Inflammatory macrophage treated with lipopolysaccharide for 1 hour (primary cell): ENCODE measurements at places on chromosomes 1 and 21.

DNA sequence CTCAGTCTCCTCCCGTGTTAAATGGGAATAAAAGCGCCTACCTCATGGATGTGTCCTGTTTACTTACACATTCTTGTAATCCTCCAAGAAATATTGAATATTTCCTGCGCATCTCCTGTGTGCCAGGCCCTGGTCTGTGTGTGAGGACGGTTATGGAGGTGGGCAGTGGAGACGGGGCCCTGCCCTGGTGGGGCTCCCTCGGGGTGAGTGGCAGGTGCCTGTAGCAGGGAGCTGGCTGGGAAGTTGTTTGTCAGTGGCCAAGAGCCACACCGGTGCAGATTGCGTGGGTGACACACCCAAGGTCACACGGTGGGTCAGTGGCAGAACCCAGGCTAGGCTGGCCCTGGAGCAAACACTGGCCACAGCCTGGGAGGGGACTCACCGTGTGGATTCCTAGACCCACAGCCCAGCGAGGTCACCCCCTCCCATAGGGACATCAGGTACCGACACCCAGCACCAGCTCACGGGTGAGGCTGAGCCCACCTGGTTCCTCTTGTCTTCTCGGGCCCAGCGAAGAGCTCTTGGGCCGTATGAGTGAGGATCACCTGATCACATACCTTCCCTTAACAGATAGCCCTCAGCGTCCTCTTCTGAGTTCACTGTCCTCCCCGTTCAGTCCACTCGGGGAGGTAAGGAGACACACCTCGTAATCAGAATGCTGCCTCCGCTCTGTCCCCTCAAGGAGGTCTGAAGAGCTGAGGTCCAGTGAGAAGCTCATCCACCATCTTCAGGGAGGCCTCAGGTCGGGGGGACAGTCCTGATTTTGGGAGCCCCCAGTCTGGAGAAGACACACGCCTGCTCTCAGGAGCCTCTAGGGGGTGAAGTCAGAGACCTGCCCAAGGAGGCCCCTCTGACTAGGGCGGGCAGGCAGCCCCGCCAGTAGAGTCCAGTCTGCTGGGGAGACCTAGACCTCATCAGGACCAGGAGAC, 349.6 kb downstream of the MATN1 start:
- DNase-seq: no peak

GRCh38 chr1:17338706-17339493, 30.9 kb downstream of the PADI4 start:
- no peak for DNase-seq

DNA sequence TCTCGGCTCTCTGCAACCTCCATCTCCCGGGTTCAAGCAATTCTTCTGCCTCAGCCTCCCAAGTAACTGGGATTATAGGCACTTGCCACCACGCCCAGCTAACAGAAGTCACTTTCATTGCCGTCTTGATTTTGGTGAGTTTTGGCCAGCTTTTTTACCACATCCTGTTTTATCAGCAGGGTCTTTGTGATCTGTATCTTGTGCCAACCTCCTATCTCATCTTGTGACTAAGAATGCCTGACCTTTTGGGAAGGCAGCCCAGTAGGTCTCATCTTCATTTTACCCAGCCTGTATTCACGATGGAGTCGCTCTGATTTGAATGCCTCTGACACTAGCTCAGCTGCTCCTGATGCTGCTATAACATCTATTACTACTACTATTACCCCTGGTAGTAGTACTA, 46.8 kb upstream of the BARHL2 start:
- no peak for DNase-seq

- DNase-seq: no peak
Measured at GRCh38 chr1:219419065-219419464, 193.8 kb downstream of the ZC3H11B start.

GRCh38 chr1:179825206-179825605, 52.4 kb downstream of the TOR1AIP2 start:
- DNase-seq: no peak

DNA sequence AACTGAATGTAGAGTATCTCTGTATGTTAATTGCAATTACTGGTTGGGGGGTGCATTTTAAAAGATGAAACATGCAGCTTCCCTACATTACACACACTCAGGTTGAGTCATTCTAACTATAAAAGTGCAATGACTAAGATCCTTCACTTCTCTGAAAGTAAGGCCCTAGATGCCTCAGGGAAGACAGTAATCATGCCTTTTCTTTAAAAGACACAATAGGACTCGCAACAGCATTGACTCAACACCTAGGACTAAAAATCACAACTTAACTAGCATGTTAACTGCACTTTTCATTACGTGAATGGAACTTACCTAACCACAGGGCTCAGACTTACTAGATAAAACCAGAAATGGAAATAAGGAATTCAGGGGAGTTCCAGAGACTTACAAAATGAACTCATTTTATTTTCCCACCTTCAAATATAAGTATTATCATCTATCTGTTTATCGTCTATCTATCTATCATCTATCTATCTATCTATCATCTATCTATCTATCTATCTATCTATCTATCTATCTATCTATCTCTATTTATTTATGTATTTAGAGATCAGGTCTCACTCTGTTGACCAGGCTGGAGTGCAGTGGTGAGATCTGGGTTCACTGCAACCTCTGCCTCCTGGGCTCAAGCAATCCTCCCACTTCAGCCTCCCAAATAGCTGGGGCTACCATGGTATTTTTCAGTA, 47.8 kb downstream of the CHML start:
- peak; percentile 78 for DNase-seq

- DNase-seq: peak; percentile 22
Measured at GRCh38 chr1:16396591-16396990, 29.5 kb downstream of the SZRD1 start.

DNA sequence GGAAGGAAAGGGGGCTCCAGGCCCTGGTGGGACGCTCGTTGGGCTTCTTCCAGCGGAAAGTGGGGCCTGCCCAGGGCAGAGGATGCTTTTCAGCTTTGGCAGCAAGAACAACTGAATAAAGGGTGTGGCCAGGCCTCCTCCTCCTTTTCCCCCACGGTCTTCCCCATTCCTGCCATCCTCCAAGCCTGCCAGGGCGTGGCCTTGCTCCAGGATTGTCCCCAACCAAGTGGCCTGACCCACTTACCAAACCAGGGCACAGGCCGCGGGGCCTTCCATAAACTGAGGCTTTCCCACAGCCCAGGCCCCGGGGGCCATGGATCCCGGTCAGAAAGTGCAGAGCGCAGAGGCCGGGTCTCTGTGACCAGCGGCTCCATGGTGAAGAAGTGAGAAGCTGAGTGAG, 33.6 kb downstream of the CASZ1 start:
- DNase-seq: no peak

- no peak for DNase-seq
Measured at GRCh38 chr21:26840912-26841311, 4.3 kb downstream of the ADAMTS1 start.

- DNase-seq: peak; percentile 96
Measured at GRCh38 chr1:32339363-32339978, 3.4 kb upstream of the MARCKSL1 start.

DNA sequence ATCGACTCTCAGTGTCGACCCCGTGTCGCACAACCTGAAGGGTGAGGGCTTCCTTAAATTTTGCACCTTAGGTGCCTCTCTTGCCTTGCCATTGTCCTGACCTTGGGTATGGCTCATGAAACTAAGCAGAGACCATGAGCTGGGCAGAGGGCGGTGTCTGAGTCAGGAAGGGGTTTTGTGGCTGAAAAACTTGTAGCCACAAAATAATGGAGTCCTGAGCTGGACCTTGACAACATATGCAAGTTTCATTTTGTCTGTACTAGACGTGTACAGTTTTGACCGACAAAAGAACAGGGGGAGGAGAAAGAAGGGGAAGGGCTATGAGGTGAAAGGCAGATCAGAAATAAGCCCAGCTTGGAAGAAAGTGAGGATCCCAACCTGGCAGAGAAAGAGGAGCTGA, 8.3 kb upstream of the RUNX1 start:
- no peak for DNase-seq

DNA sequence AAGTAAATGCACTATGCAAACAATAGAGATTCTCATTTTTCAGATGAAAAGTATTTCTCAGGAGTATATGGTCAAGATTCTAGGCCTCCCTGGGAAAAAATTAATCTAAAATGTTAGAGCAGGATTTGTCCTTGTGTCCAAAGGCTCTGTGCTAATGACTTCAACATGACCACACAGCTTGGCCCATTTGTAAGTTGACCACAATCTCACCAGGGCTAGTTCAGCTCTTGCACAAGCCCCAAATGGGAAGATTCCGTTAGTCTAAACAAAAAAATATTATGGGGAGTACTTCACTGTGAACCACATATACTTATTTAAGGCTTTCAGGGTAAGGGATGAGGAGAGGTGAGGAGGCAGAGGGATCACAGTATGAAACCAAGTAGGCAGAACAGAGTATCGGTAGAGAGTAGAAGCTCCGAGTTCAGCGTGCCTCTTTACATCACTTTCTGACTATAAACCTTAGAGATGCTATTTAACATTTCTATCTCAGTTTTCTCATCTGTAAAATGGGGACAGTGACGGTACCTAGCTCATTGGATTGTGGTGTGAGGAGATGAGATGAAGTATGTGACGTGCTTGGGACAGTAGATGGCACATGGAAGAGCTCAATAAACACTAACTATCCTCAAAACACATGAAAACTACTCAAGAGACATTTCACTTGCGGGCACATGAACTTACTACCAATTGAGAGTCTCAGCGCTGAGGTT, 37.8 kb upstream of the CTTNBP2NL start:
- no peak for DNase-seq

DNA sequence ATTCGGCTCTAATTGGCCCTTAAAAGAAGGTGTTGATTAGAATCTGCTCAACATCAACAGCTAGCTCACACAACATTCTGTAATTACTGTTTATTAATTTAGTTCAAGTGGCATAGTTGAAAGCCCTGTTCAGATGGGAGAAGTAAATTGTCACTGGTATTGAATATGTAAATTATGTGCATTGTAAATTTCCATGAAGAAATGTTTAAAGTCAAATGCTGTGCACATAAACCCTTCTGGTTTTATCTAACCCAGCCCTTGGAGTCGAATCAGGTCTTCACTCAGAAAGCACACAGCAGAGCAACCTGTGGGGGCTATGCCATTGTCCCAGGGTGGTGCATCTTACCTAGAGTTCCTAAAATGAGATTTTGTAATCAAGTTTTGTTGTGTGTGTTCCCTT, 65.4 kb upstream of the LMO4 start:
- no peak for DNase-seq

GRCh38 chr1:32946413-32946812, 18.2 kb downstream of the RNF19B start:
- DNase-seq: no peak

- no peak for DNase-seq
Measured at GRCh38 chr1:172373864-172374263, 46.6 kb upstream of the C1orf105 start.

GRCh38 chr1:248627971-248628844, 6.7 kb downstream of the OR2T11 start:
- DNase-seq: no peak

DNA sequence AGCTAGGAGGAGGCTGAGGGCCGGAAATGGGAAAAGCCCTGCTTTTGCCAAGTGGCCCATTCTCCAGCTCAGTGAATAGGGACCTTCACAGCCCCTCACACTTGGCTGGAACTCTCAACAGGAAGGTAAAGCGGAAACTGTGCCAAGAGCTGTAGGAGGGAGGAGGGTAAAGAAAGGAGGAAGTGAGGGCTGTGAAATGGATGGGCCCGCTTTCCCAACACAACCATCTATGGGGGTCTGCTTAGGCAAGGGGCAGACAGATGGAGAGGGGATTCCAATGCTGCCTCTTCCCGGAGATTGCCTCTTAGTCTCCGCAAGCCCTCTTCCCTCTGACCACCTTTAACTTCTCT, 5.2 kb downstream of the INKA2 start:
- peak; percentile 82 for DNase-seq

GRCh38 chr21:45576838-45577737, 34.8 kb upstream of the SLC19A1 start:
- no peak for DNase-seq

DNA sequence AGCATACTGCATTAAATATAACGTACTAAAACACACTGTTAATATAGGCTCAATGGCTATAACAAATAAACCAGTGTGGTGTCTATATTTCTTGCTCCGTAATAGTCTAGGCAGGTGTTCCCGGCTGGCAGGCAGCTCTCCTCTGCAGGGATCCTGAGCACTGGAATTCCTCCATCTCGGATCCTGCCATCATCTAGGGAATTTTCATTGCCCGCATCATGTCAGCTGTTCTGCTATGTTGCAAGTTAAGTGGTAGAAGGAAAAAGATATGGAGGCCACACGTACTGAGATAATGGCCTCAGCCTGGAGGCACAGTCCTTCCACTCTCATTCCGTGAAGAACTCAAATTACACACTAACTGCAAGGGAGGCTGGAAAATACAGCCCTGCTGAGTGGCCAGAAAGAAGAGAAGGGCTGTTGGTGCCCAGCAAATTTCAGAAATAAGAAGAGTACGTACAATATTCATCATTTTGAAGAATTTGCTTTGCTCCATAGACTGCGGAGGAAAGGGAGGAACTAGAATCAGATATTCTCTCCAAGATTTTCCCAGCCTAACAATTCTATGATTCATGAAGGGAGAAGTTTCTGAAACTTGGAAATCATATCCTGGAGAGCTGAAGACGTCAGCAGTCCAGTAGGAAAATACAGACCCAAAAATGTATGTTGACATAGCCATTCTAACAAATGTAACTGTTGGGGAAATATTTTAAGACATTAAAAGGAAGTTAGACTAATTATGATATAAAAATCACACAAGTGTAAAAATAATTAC, 263.3 kb downstream of the MRPL39 start:
- no peak for DNase-seq

- DNase-seq: no peak
Measured at GRCh38 chr1:31101147-31101502, 35.6 kb upstream of the PUM1 start.

- DNase-seq: no peak
Measured at GRCh38 chr1:89176971-89177370, 1.2 kb upstream of the GBP7 start.

GRCh38 chr1:200263203-200263602, 146.6 kb downstream of the ZNF281 start:
- DNase-seq: no peak

- no peak for DNase-seq
Measured at GRCh38 chr1:30512914-30513265, 210.5 kb downstream of the MATN1 start.

DNA sequence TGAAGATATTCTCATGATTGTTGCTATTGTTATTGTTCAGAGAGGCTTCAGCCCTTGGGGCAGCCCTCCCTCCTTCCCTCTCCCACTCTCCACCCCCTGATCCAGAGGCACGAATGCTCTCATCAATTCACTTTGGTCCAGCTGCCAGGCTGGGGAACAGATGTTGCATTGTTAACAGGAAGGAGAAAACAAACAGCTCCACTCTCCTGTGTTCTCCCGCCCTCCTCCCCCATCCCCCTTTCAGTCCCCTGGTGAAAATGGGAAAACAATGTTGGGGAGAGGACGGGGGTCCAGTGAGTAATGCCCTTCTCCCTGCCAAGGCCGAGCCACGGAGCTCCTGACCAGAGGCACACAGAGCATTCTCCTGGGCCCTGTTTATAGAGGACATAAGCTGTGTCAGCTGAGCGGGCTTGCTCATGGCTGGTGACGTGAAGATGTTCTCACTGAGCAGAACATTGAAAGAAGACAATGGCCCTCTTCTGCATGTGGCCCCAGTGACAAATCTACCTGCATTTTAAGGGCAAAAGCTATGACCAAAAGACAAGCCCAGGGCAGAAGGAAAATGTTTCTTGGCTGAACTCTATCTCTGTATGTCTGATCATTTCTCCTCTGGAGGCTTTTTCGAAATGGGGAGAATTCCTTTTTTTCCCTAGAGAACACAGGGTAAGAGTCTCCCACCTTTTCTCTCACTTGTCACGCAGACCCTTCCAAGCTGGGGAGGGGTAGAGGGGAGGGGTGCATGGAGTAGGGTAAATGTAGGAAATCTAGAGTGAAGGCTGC, 111.7 kb downstream of the GLUL start:
- no peak for DNase-seq
